ENCODE measurements at places on chromosomes 5 and 9.

GRCh38 chr5:157166214-157167213 lies at the start of gene GARIN3:
Gene GARIN3, minus strand, starts transcription at chr5:157166264. Its CDS starts 96 bp downstream, at chr5:157166168.
- DNase-seq, result no peak

DNA sequence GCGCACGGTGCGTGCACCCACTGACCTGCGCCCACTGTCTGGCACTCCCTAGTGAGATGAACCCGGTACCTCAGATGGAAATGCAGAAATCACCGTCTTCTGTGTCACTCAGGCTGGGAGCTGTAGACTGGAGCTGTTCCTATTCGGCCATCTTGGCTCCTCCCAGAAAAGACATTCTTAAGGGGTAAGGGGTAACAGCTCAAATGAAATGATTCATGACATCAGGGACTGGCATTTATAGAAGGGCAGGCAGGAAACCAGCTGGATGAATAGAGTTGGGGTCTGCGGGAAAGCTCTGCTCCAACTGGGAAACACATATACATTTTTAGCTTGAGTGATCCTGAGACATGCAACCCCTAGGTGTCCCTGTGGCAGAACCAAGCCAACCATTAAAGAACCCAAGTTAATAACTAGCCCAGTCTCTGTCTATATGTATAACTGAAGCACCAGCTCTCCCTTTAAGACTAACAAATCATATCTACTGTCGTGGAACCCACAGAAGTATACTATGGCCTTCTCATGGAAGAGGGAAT lies 119.3 kb downstream of the LMNB1 start:
- DNase-seq, result no peak

DNA sequence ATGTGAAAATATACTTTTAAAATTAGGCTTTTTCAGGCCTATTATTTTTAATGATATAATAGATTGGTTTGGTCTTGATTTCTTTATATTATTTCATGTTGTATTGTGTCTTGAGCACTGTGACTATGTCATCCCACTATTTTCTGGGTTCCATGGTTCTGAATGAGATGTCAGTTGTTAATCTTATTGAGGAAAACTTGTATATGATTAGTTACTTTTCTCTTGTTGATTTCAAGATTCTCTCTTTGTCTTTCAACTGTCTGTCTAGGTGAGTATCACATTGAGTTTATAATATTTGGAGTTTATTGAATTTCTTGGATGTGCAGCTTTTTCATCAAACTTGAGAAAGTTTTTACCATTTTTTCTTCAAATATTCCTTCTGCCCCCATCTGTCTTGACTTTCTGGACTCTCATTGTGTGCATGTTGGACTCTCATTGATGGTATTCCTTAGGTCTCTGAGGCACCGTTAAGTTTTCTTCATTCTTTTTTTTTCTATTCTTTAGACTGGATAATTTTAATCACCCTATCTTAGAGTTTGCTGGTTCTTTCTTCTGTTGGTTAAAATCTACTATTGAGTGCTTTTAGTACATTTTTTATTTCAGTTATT lies 175.8 kb downstream of the TMEM167A start:
- DNase-seq, result no peak

DNA sequence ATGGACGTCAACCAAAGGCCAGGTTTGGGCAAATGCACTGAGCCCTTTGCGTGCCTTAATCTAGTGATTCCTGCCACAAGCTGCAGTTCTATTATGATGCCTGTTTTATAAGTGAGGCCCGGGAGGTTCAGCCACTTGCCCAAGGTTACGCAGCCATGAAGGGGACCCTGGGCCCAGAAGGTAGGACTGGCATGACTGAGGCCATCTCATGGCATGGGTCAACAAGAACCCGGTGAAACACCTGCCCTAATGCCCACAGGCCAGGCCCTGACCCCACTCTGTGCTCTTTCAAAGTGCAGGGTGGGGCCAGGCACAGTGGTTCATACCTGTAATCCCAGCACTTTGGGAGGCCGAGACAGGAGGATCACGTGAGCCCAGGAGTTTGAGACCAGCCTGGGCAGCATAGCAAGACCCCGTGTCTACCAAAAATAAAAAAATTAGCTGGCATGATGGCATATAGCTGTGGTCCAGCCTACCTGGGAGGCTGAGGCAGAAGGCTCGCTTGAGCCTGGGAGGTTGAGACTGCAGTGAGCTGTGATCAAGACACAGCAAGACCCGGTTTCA lies 8.6 kb downstream of the NINJ1 start:
- DNase-seq, result no peak

- DNase-seq, result peak; percentile 58
Observed at GRCh38 chr9:136225748-136226679, 19.6 kb downstream of the QSOX2 start.

GRCh38 chr9:5838884-5839571 lies 6.1 kb upstream of the ERMP1 start:
- no peak for DNase-seq

GRCh38 chr5:2238732-2239131 lies 356.0 kb upstream of the IRX4 start:
- no peak for DNase-seq
